Activated CD8-positive, alpha-beta memory T cell treated with anti-CD3 and anti-CD28 coated beads, Interleukin-2, amount 50 U/mL, for 48 hours (primary cell): ENCODE measurements at places on chromosomes 1 and 21.

DNA sequence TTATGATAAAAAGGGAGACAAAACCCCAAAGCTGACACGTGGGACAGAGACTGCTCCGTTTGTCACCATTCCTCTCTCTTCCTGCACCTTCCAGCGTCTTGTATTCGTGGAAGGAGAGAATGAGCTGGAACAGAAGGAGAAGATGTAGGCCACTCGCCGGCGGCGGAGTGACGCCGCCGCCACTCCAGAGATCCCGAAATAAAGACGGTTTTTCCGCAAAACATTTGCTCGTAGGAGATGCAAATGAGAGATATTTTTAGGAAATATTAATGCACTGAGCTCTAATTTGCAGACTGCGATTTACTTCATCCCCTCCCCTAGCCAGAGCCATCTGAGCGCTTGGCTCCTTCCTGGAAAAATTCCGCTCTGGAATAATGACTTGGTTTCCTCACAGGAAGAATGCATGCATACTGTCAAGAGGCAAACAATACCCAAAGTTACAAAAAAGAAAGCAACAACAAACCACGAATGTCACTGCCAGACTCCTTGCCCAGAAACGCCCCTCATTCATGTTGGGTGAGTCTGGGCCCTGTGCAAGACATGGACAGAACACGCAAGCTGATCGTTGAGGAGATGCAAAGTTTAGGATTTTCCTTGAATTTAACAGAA lies 18.0 kb upstream of the ADARB1 start:
- DNase-seq = no peak

- DNase-seq = no peak
Measured at GRCh38 chr1:215523128-215523861, 43.8 kb upstream of the KCTD3 start.

GRCh38 chr1:172071746-172072145 lies 230.4 kb downstream of the DNM3 start:
- no peak for DNase-seq

- DNase-seq = no peak
Measured at GRCh38 chr1:87830432-87830978, 501.8 kb downstream of the LMO4 start.

GRCh38 chr1:40898431-40898901 lies 36.3 kb upstream of the CITED4 start:
- no peak for DNase-seq
